GM06990 (cell line): ENCODE measurements at places on chromosomes 4 and X.
A peak's percentile ranks its signal among the peaks of the same experiment; 100 is the strongest.

- no peak for DNase-seq
Measured at GRCh38 chr4:140863197-140863596, 107.0 kb upstream of the TBC1D9 start.

- DNase-seq, result no peak
Measured at GRCh38 chrX:140297273-140297672, 207.6 kb downstream of the SOX3 start.

GRCh38 chrX:32744921-32745320 lies 466.4 kb downstream of the DMD start:
- DNase-seq, result no peak

- no peak for DNase-seq
Measured at GRCh38 chr4:3476341-3476747, 13.2 kb downstream of the DOK7 start.

DNA sequence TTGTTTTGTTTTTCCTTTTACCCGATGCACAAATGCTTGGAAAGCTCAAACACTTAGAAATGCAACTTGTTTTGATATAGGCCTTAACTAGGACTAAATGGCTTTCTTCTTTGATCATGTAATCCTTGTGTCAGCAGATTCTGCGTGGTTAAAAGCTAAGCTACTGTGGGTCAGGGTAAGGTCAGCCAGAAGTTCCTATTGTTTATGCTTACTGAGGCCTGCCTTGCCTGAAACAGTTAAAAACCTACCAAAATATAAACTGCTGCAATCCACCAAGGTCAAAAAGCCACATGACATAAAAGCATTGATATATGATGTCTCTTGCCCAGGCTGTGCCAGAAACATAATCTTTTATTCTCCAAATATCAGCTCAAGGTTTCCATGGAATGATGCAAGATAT lies 223.4 kb downstream of the FAM47B start:
- no peak for DNase-seq

GRCh38 chrX:24294619-24295018 lies 19.2 kb downstream of the SUPT20HL2 start:
- DNase-seq, result no peak

GRCh38 chr4:119984996-119985395 lies 81.7 kb downstream of the MAD2L1 start:
- DNase-seq, result no peak

GRCh38 chr4:31375936-31376335 lies 655.8 kb downstream of the PCDH7 start:
- no peak for DNase-seq

- DNase-seq, result no peak
Measured at GRCh38 chrX:120560405-120560841, 339 bp downstream of the CUL4B start.

DNA sequence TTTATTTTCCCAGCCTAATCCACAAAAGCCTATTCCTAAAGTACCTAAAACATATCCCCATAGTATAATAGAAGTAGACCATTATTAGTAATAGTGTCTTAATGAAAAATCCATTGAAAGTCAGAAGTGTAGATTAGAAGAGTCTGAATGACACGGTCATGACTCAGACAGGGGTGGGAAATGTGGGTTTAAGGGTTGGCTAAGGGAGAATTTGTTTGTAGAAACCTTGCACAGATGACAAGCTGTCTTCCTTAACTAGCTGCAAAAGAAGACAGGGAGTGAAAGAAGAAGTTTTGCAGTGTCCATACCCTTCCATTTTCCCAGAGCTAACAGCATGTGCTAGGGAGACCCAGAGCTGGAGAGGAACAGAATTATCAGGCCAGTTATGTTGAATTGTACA lies 242.7 kb upstream of the ETNPPL start:
- DNase-seq, result no peak

DNA sequence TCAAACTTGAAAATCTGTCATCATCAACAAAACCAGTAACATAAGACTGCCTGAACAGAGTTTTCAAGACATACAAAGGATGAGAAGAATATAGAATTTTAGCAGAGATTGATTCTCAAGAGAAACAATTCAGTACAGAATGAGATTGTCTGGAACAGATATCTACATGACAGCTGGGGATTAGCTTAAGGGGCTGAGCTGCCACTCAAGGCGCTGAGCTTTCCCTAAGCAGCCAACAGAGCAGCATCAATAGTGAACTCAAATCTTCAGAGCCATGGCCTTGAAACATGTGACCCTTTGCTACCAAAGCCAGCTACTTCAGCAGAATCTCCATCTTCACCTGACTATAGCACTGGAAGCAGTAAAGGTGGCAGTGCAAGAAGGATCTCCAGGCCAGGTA lies 24.3 kb upstream of the PCDH10 start:
- DNase-seq, result no peak

GRCh38 chrX:16882169-16882568 lies 12.0 kb upstream of the RBBP7 start:
- DNase-seq, result peak; percentile 33

DNA sequence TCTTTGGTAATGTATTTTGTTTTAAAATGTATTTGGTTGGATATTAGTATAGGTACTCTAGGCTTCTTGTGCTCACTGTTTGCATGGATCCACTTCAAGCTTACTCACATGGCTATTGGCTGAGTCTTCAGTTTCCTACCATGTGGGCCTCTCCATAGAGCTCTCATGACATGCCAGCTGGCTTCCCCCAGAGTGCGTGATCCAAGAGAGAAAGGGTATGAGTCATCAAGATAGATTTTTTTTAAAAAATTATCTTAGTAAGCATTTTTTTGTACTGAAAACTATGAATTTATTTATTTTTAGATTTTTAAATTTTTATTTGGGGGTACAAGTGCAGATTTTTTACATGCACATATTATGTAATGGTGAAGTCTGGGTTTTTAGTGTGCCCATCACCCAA lies 219.1 kb upstream of the AMOT start:
- no peak for DNase-seq

DNA sequence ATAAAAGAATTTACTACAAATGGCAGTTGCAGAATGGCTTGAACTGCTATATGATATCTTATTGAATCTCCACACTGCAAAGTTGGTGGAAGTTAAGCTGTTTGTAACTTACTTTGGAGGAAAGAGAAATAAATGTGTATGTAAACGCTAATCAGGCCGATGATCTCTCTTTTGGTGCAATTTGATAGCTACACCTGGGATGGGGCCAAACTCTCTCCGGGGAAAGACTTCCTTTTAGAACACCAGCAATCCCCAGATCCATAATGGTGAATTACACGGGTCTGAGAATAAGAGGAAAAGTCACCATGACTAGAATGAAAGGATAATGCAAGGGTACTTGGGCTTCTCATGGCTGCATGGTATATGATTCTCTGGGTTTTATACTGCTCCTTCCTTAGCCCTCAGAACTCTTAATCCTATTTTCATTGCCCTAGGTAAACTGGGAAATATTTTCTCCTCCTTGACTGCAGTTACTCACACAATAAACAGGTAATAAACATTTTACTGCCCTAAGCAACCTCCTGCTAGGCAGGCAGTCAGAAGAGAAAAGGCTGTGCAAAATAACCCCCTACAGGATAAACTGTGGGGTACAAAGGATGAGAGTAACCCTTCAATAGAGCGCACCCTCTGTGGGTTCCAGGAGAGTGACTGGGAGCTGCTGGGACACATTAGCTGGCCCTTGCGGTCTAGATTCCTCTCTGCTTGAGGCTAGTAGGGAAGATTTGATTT lies 109.3 kb downstream of the MGST2 start:
- DNase-seq, result no peak

- no peak for DNase-seq
Measured at GRCh38 chrX:106404512-106404911, 207.3 kb upstream of the RADX start.

DNA sequence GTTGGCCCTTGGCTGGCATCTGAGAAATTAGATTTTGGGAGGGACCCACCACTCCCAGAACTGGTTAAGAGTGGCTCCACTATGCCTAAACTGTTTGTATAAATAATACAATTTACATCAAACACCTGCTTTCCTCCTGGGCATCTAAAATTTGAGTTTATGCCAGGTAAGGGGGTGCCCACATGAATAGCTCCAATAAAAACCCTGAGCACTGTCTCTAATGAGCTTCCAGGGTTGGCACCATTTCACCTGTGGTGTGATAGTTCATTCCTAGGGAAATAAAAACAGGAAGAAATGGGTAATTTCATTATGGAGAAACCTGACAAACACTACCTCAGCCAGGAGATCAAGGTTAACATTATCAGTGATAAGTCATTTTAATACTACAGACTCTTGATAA lies 119.7 kb downstream of the FRYL start:
- DNase-seq, result no peak

DNA sequence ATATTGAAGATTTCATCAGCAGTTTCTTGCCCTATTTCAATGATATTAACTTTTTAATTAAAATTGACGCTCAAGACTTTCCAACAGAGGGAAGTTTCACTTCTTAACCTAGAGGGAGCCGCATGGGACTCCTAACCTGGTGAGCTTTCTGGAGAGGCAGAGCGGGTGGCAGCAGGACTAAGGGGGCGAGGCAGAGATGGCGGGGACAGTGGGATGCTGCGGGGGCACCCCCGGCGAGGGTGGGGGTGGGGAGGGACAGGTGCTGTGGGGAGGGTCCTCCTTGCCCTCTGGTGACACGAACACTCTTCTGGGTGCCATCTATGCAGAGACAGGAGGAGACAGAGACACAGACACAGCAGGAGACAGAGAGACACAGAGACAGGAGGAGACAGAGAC lies 104.4 kb downstream of the ADRA2C start:
- DNase-seq, result no peak

- no peak for DNase-seq
Measured at GRCh38 chr4:76447393-76447851, 12.4 kb downstream of the SHROOM3 start.

- DNase-seq, result no peak
Measured at GRCh38 chr4:80240976-80241375, 25.5 kb upstream of the FGF5 start.

DNA sequence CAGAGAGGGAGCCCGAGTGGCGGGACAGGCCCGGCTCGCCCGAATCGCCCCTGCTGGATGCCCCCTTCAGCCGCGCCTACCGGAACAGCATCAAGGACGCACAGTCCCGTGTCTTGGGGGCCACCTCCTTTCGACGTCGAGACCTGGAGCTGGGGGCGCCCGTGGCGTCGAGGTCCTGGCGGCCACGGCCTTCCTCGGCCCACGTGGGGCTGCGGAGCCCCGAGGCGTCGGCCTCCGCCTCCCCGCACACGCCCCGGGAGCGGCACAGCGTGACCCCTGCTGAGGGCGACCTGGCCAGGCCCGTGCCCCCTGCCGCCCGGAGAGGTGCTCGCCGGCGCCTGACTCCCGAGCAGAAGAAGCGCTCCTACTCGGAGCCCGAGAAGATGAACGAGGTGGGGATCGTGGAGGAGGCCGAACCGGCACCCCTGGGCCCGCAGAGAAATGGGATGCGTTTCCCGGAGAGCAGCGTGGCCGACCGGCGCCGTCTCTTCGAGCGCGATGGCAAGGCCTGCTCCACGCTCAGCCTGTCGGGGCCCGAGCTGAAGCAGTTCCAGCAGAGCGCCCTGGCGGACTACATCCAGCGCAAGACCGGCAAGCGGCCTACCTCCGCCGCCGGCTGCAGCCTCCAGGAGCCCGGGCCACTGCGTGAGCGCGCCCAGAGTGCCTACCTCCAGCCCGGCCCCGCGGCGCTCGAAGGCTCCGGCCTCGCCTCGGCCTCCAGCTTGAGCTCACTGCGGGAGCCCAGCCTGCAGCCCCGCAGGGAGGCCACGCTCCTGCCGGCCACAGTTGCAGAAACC lies 156.9 kb downstream of the SOWAHB start:
- no peak for DNase-seq

GRCh38 chrX:32448945-32449344 lies 762.4 kb downstream of the DMD start:
- DNase-seq, result peak; percentile 6

DNA sequence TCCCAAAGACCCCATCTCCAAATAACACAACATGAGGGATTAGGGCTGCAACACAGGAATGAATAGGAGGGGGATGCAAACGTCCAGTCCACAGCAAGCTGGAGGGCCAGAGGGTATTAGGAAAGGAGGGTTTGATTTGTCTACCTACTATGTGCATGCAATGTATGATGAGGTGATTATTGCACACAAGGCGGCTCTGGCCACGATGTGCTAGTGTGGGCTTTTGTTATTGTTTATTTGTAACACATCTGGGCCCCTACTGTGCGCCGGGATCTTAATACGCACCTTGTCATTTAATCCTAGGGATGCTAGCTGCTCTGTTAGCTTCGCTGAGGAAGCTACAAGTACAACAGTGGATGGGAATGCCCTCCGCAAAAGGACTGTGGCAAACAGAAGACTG lies 19.5 kb downstream of the SH3KBP1 start:
- no peak for DNase-seq

GRCh38 chr4:167713756-167714155 lies 378.6 kb upstream of the ANXA10 start:
- DNase-seq, result no peak

- DNase-seq, result no peak
Measured at GRCh38 chr4:168586926-168587325, 90.1 kb downstream of the PALLD start.

DNA sequence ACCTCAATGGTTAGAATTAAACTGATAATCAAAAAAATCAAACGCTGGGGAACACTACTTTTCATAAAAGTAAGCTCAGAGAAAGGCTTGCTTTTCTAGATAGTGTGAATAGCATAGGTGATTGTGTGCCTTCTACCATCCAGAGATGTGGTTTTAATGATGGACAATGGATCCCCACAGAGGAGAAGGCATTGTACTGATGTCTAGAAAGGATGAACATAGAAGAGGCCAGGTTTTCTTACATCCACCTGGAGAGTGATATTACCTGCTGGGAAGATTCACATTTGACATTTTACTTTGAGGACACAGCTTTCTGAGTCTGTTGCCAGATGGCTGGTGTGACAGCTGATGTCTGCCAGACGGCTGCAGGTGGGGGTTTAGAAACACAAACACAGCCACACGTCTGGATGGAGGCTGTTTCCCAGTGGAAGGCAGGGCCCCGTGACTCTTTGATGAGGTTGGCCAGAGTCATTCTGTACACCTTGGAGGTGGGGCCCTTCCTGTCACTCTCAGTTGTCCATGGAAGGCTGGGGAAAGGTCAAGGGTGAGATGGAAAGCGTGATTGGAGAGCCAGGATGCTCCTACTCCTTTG lies 114.4 kb downstream of the PSAPL1 start:
- no peak for DNase-seq

GRCh38 chr4:33543941-33544450 lies 2700.3 kb downstream of the ARAP2 start:
- DNase-seq, result no peak

DNA sequence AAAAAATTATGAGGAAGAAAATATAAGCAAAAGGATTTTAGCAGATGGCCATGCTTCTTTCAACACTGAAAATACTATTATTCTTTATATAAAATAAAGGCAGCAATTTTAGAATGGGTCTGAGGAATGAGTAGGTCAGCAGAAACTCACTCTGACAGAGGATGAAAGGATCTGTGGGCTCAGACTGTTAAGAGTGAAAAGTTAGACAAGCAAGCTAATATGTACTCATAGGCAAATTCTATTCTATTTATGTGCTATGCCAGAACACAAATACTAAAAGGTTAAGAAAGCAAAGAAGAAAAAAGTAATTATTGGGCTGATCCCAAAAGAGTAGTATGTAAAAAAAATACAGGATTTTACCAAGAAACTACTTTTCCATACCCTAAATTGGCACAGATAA lies 13.9 kb downstream of the LCORL start:
- no peak for DNase-seq
